ENCODE measurements at places on chromosomes 11 and 22.

GRCh38 chr11:130606178-130606577, 157.7 kb downstream of the ADAMTS15 start:
- no peak for DNase-seq

GRCh38 chr11:15446929-15447328, 332.2 kb downstream of the INSC start:
- no peak for DNase-seq

DNA sequence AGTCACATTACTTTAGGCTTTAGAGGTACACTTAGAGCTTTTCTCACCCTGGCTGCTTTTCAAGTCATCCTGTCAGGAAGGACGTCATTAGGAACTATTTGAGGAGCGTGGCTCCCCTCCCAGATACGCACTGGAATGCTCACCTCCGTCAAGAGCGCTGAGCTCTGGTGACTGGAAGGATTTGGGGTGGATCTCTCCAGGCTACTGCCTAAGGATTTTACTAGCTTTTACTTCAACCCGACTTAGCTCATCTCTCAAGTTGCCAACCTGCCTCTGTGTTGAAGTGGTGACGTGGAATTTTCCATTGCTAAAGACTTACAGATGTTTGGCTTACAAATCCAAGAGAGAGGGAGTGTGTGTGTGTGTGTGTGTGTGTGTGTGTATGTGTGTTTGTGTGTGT, 355.3 kb upstream of the CCDC90B start:
- DNase-seq, result no peak

DNA sequence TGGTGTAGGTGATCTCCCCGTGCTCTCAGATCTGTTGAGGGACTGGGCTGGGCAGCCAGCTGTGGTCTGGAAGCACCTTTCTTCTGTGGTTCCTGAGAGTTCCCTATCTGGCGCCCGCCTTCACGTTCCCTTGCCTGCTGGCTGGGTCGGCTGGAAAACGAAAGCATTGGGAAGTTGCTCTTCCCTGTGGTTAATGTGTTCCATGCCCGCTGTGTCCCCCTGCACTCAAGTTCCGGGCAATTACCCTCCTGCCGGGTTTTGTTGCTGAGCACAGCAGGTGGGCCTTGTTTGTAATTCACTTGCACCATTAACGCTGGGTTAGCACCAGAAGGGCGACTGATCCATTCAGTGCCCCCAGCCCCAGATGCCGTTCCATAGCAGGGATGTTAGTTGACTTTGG, 134.1 kb downstream of the GRIK4 start:
- no peak for DNase-seq

DNA sequence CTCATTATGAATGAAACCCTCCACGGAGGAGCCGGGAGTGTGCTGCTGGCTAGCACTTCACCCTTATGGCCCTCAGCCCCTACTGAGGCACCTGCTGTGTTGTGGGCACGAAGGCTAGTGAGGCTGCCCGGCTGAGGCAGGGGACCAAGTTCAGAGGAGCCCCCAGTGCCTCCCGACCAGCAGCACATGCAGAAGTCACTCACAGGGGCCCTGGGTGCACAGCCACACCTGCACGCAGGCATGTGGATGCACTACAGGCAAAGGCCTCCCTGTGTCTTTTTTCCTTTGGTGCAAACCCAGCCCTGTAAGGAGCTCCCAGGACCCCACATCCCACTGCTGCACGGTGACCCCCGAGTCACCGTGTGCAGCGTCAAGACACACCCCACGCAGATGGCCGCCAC, 261.5 kb downstream of the BRD1 start:
- no peak for DNase-seq
